ENCODE measurements at places on chromosomes 11 and 22.

DNA sequence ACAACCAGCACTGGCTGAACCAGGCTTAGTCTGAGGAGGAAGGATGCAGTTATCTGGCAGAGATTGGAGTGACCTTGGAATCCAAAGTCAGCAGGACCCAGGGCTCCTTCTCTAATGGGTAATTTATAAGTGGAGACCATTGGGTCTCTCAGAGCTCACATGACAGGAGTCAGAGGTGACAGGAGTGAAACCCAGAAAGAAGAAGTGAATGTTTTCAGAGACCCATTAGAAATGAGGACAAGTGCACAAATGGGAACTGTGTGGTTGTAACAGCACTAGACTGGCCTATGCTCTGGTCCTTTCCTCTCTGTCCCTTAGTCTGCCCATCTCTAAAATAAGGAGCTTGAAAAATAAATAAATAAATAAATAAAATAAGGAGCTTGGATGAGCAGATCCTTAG, 107.4 kb downstream of the SERGEF start:
- no peak for DNase-seq

DNA sequence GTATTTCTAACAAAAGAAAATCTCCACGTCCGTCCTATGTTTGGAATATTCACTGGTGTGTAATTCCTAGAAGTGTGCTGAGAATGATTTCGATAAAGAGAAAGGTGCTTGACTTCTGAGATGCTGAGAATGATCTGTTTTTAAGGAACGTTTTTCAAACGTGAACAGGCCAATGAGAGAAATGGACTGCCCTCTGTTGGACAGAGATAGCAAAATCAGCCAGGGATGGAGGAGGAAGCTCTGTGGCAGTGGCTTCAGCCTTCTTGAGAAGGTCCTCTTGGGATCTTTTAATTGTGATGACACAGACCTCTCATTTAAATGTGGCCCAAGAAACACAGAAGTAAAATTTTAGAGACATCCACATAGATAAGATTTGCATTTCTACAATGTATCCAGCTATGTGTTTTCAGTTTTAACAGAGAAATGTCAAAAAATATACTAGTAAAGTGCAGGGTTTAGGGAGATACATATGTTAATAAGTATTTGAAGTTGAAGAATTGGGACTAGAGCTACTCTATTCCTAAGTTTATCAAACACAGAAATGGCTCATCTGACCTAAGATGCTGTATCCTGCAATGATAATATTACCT, 84.0 kb upstream of the RCN1 start:
- DNase-seq, result no peak

- DNase-seq, result no peak
Measured at GRCh38 chr22:39244496-39245129, at the start of gene PDGFB. Gene PDGFB, minus strand, starts transcription at chr22:39244982. Its CDS starts 1,019 bp downstream, at chr22:39243963.

- DNase-seq, result no peak
Measured at GRCh38 chr22:24145446-24146193, 35.7 kb upstream of the SUSD2 start.

GRCh38 chr11:32288276-32288675, 147.1 kb downstream of the WT1 start:
- DNase-seq, result no peak

- no peak for DNase-seq
Measured at GRCh38 chr11:92455210-92455790, 230.7 kb downstream of the FAT3 start.

DNA sequence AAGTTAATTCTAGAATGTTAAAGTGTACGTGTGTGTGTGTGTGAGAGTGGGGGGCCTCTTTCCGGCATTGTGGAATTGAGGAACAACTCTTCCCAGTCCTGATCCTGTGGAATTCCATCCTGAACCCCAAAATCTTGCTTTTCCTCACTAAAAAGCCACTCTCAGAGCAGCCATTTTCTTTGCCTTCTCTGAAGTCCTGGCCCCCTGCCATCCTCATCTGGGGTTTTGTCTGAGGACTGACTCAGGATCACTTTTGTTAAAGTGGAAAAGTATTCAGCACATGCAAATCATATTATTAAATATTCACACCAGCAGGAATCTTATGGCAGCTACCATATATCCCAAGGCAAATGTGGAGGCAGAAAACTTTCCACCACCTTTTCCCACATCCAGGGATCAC, 3.8 kb downstream of the SCN4B start:
- DNase-seq, result no peak

GRCh38 chr11:14190992-14191778, 167.8 kb downstream of the RRAS2 start:
- no peak for DNase-seq

GRCh38 chr11:110966131-110966530, 253.9 kb upstream of the ARHGAP20 start:
- no peak for DNase-seq

GRCh38 chr11:19597206-19597605, 115.4 kb upstream of the NAV2 start:
- DNase-seq, result no peak

DNA sequence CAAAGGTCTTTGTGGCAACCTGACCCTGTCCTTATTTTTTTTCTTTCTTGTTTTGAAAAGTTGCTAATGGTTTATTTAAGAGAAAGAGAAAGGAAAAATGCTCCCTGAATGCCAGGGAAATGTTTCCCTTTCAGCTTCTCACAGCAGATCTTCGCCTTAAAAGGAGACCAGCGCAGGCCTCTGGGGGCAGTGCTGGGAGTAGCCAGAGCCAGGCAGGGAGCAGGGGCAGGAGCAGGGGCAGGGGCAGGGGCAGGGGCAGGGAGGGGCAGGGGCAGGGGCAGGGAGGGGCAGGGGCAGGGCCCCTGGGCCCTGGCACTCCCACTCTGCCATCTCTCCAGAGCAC, 5.1 kb downstream of the MOB2 start:
- DNase-seq, result no peak

GRCh38 chr22:43889860-43890253, 2.0 kb downstream of the PNPLA5 start:
- DNase-seq, result no peak

DNA sequence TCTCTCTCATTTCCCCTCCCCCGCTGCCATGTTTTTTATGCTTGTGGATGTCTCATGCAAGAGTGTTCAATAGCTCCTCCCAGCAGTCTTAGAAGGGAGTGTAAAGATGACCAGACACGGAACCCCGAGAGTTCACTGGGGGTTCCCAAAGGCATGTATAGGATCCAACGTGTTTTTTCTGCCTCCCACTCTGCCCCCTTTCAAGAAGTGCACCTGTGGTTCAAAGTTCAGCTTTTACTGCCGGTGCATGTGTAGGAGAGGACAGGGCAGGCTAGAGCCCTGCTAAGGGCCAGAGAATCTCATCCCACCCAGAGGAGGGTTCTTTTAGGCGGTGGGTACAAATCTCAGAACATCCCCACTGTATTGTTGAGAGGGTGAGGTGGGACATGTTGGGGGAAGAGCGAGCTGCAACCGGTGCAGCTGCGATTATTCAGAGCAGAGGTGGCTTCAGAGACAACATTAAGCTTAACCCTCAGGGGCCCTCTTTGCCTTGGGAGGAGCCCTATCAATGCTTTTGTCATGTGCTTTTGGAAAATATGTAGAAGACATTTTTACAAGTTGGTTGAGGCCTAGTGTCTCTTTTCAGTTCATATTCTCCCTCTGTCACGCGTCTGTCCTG, 14.5 kb downstream of the MIF start:
- no peak for DNase-seq

DNA sequence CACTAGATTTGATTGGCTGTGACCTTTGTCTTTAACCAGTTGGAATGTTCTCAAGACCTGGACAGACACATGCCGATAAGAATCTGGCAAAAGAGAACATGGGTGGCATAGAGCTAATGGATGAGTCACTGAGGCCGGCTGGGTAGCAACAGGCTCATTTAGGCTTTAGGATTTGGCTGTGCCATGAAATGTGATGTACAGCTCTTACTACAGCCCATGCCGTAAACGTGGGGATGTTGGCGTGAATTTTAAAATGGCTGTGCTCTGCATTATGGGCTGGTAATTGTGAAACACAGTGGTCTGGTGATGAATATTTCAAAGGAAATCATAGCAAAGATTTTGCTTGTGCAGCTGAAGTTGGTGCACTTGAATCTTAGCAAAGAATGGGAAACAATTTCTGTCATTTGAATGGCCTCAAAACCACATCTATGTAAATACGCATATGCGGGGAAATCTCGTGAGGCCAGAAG, 332.4 kb downstream of the TBC1D22A start:
- no peak for DNase-seq

- DNase-seq, result no peak
Measured at GRCh38 chr11:3046190-3046589, 11.0 kb downstream of the CARS1 start.

DNA sequence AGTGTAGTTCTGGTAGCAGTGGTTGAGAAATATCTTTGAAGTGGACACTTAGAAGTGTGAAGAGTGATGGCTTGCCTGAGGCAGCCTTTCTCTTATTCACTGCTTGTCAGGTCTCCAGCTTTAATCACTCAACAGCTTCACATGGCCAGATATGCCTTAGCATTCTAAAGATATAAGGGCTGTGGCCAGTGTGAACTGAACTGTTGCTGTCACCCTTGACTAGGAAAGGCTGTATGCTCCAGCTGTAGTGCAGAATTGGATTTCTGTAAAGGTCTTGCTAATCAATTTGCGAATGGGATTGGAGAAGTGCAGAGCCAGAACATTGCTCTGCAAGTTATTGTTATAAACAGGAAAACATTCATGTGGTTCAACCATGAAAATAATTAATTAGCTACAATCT, 266.7 kb downstream of the TMEM135 start:
- no peak for DNase-seq
